ENCODE measurements at places on chromosomes 3 and 15. TPM values are rescaled to one million over a fixed set of nuclear protein-coding genes. Genes with fewer than 3 reads are reported as not detected.

Gene CCR1
- 0.94 TPM for total RNA-seq

Gene MEX3B
- total RNA-seq = 1.8 TPM

Gene TMEM40
- total RNA-seq = not detected

Gene CIDEC
- 0.31 TPM for total RNA-seq

Gene SUCNR1
- total RNA-seq = not detected

Gene KAT2B
- 60.2 TPM for total RNA-seq

Gene VILL
- 41.9 TPM for total RNA-seq

Gene ZNF80
- total RNA-seq = 1.7 TPM

- DNase-seq = no peak
- no peaks in the 10 kb centered on the region for H3K4me1 ChIP-seq
- no peak overlapping the region for H3K4me3 ChIP-seq
- H3K27ac ChIP-seq = no peak overlapping the region
Observed at GRCh38 chr3:62662677-62663076, 212.5 kb downstream of the CADPS start.

DNA sequence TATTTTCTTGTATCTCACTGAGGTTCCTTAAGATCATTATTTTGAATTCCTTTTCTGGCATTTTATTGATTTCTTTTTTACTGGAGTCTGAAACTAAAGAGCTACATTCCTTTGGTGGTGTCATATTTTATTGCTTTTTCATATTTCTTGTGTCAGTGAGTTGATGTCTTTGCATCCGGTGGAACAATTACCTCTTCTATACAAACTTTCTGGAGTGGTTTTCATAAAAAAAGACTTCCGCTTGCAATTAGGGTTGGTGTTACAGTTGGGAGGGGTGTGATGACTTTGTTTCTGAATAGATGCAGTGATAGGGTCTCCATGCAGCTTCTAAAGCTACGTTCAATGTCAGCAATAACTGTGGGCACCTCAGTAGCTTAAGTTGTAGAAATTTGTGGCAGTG is 181.7 kb downstream of the LPP start:
- H3K36me3 ChIP-seq = peaks cover 11% of the 10 kb centered on the region
- no peaks in the 10 kb centered on the region for H3K27me3 ChIP-seq
- peaks cover 19% of the 10 kb centered on the region for H3K4me1 ChIP-seq
- DNase-seq = no peak
- no peak overlapping the region for H3K27ac ChIP-seq

DNA sequence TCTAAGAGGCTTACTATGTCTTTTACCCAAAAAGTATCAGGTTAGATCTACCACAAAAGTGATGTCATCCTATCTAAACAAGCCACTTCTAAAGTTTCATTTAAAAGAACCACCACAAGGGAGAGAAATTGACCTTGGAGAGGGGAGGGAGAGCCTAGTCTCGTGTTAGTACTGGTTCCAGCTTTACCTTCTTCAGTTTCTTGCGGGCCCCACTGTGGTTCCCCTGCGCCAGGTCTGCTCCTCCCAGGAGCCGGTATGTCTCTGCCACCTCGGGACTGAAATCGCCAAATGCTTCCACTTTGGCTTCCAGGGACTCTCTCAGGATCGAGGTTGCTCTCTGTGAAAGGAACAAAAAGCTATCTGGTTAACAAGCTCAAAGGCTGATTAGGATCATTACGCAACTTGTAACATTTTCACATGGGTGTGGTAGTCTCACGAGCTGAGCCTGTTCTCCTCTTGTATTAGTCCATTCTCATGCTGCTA is 51.1 kb downstream of the SYNM start:
- H3K27me3 ChIP-seq = peaks cover 8% of the 10 kb centered on the region
- no peak overlapping the region for H3K27ac ChIP-seq
- no peaks in the 10 kb centered on the region for H3K36me3 ChIP-seq
- DNase-seq = no peak
- no peaks in the 10 kb centered on the region for H3K4me1 ChIP-seq

GRCh38 chr3:178517665-178518334 is 18.4 kb upstream of the KCNMB2 start:
- no peak overlapping the region for H3K27ac ChIP-seq
- H3K36me3 ChIP-seq = no peaks in the 10 kb centered on the region
- H3K27me3 ChIP-seq = peaks cover 9% of the 10 kb centered on the region
- no peak for DNase-seq

DNA sequence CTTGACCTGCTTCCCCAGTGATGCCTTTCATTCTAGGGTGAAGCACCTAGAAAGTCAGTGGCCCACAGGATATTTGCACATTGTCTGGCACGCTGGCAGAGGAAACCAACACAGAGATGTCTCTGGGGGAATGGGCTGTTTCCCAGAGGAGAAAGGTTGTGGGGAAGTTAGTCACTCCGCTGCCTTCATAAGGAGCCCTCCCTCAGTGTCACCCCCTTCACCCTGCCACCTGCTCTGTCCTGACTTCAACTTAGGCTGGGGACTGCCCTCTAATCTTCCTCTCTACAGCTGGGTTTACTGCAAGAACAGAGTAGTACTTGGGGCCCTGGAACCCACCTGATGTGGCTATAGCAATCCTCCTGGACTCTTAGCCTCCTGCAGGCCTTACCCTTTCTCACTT is 5.7 kb downstream of the KLHDC8B start:
- DNase-seq = no peak
- no peaks in the 10 kb centered on the region for H3K36me3 ChIP-seq
- peaks cover 4% of the 10 kb centered on the region for H3K27me3 ChIP-seq
- H3K4me3 ChIP-seq = no peak overlapping the region
- H3K27ac ChIP-seq = no peak overlapping the region

- no peaks in the 10 kb centered on the region for H3K36me3 ChIP-seq
- no peak for DNase-seq
- no peak overlapping the region for H3K4me3 ChIP-seq
- peaks cover 10% of the 10 kb centered on the region for H3K27me3 ChIP-seq
Observed at GRCh38 chr3:124428372-124429128, 301.7 kb upstream of the UMPS start.

DNA sequence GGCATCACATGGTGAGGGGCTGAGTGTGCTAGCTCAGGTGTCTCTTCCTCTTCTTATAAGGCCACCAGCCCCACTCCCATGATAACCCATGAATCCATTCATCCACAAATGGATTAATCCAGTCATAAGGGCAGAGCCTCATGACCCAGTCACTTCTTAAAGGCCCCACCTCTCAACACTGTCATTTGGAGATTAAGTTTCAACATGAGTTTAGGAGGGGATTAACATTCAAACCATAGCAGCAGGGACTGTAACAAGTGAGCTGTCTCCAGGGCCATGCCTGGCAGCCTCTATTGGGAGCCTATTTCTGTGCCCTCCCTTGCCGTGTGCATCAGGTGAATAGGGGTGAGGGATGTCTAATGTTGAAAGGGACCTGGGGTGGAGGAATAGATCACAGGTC is 77.5 kb downstream of the CHRD start:
- DNase-seq = no peak
- H3K27me3 ChIP-seq = peaks cover 4% of the 10 kb centered on the region
- H3K4me3 ChIP-seq = no peak overlapping the region
- no peak overlapping the region for H3K27ac ChIP-seq
- no peaks in the 10 kb centered on the region for H3K36me3 ChIP-seq

GRCh38 chr3:48436477-48436787 is 3.5 kb downstream of the CCDC51 start:
- H3K4me3 ChIP-seq = no peak overlapping the region
- H3K4me1 ChIP-seq = peaks cover 32% of the 10 kb centered on the region
- DNase-seq = no peak
- H3K27me3 ChIP-seq = no peaks in the 10 kb centered on the region

DNA sequence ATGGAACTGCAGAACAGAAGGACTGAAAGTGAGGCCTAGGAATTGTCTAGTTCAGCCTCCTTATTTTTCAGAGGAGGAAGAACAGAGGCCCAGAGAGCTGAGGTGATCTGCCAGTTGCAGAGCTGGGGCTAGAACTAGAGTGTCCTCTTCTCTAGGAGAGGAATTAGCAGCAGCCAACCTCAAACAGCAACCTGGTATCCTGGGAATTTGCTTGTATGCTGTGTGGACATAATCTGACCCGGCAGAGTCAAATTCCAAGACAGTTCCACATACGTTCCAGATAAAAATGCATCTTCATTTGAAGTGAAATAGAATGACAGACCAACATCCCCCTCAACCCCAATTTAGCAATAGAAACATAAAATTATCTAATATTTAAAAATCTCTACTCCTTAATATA is 13.5 kb upstream of the TSC22D2 start:
- no peaks in the 10 kb centered on the region for H3K4me1 ChIP-seq
- no peak overlapping the region for H3K27ac ChIP-seq
- H3K27me3 ChIP-seq = no peaks in the 10 kb centered on the region
- no peaks in the 10 kb centered on the region for H3K36me3 ChIP-seq

- no peaks in the 10 kb centered on the region for H3K36me3 ChIP-seq
- no peak overlapping the region for H3K27ac ChIP-seq
- H3K4me1 ChIP-seq = peaks cover 1% of the 10 kb centered on the region
- no peak for DNase-seq
- H3K27me3 ChIP-seq = peaks cover 4% of the 10 kb centered on the region
- H3K4me3 ChIP-seq = no peak overlapping the region
Observed at GRCh38 chr15:91289324-91289723, 189.3 kb downstream of the SV2B start.

- no peaks in the 10 kb centered on the region for H3K4me1 ChIP-seq
- H3K36me3 ChIP-seq = no peaks in the 10 kb centered on the region
- H3K4me3 ChIP-seq = no peak overlapping the region
- no peak overlapping the region for H3K27ac ChIP-seq
- DNase-seq = no peak
Observed at GRCh38 chr15:86001200-86001599, 78.5 kb upstream of the AGBL1 start.

- no peaks in the 10 kb centered on the region for H3K4me1 ChIP-seq
- H3K27me3 ChIP-seq = peaks cover 6% of the 10 kb centered on the region
- no peaks in the 10 kb centered on the region for H3K36me3 ChIP-seq
- no peak overlapping the region for H3K27ac ChIP-seq
- no peak overlapping the region for H3K4me3 ChIP-seq
Observed at GRCh38 chr15:69012761-69013364, 1.6 kb upstream of the NOX5 start.

GRCh38 chr15:79007066-79007465 is 62.2 kb upstream of the CTSH start:
- no peaks in the 10 kb centered on the region for H3K27me3 ChIP-seq
- peaks cover 20% of the 10 kb centered on the region for H3K4me1 ChIP-seq
- no peak overlapping the region for H3K27ac ChIP-seq
- no peaks in the 10 kb centered on the region for H3K36me3 ChIP-seq
- no peak overlapping the region for H3K4me3 ChIP-seq
- no peak for DNase-seq

DNA sequence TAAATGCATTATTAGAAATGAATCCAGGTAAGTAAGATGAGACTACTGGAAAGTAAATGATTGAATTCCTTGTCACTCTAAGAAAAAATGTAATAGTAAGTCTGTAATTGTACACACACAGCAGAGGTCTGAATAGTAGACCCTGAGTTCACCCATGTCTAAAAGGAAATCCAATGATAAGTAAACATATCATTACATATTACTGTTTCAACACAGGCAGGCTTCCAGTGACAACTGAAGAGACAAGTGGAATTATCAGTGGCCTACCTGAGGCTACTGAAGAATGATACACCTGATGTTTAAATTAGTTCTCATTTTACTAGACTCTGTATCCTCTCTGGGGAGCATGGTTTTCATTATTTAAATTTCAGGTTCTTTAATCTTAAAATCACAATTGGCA is 6.2 kb upstream of the CCNL1 start:
- no peak overlapping the region for H3K4me3 ChIP-seq
- H3K4me1 ChIP-seq = peaks cover 13% of the 10 kb centered on the region
- no peaks in the 10 kb centered on the region for H3K36me3 ChIP-seq
- no peaks in the 10 kb centered on the region for H3K27me3 ChIP-seq

DNA sequence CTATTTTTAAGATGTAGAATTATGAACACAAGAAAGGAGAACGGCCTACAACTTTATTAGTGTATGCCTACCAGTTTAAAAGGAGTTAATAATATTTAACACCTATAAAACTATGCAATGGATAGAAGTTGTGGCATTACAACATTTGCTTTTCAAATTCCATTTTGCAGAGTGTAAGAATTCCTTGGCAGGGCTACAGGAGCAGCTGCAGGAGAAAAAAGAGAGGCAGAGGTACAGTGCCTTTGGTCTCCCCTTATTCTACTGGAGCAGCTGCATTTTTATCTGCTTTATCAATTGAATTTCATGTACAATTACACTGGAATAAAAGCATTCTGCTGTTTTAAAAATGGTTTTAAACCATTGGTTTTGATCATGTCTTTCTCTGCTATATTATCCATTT is 145.7 kb upstream of the KCNH8 start:
- H3K27ac ChIP-seq = no peak overlapping the region
- peaks cover 5% of the 10 kb centered on the region for H3K36me3 ChIP-seq
- no peaks in the 10 kb centered on the region for H3K4me1 ChIP-seq
- H3K27me3 ChIP-seq = no peaks in the 10 kb centered on the region
- H3K4me3 ChIP-seq = no peak overlapping the region
- DNase-seq = no peak

DNA sequence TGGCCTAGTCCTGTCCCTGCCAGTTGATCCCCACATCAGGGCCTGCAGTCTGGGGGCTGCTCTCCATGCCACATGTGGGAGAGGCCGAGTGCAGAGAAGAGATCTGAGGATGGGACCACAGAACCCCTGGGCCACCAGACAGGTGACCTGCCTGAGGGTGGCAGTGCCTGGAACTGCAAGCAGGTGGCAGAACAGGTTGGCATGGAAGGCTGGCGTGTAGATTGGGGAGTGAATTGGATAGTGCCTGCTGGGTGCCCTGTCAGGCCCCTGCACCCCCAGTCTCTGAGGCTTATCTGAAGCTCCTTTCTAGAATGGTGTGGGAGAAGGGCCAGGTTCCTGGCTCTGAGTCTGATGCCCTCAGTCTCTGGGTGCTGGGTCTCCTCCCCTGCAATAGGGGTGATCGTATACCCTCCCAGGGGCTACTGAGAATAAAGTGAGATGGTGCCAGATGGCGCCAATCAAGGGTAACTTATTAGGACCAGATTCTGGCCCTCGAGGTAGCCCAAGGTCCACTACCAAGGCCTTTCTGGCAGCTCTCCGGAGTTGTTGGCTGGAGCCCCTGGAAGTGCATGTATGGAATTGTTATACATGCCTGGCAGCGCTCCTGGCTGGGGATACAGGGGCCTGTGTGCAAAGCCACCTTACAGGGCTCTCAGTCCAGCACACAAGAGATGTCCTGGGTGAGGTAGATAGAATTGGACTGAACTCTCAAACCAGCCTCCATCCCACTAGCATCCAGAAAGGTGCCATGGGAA is 15.7 kb downstream of the C3orf18 start:
- no peak for DNase-seq
- peaks cover 1% of the 10 kb centered on the region for H3K27me3 ChIP-seq
- H3K4me3 ChIP-seq = no peak overlapping the region

DNA sequence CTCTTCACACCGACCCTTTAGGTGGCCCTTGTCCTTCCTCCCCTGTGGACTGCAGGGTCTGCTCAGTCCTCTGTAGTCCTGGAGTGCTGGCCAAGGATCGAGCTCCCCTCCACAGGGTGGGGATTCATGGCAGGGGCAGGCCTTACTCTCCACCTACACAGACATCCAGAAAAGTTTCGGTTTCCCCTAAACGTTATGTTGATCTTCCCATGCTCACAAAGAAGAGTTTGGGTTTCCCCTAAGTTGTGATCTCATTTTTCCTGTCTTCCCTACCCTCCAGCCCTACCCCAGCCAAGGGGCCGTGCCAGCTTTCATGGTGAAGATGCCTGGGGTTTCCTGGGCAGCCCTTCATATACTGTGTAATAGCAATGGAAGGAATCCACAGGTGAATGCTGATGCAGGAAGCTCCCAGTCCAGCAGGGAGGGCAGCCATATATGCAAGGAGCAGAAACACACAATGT is 10.3 kb downstream of the STOML1 start:
- H3K27ac ChIP-seq = peak overlapping the region; percentile 87
- H3K4me1 ChIP-seq = peaks cover 49% of the 10 kb centered on the region
- peak overlapping the region; percentile 55 for H3K4me3 ChIP-seq
- H3K27me3 ChIP-seq = no peaks in the 10 kb centered on the region
